Nephron progenitor cell (in vitro differentiated cells): ENCODE measurements at places on chromosomes 2 and 18.
A peak's percentile ranks its signal among the peaks of the same experiment; 100 is the strongest.

DNA sequence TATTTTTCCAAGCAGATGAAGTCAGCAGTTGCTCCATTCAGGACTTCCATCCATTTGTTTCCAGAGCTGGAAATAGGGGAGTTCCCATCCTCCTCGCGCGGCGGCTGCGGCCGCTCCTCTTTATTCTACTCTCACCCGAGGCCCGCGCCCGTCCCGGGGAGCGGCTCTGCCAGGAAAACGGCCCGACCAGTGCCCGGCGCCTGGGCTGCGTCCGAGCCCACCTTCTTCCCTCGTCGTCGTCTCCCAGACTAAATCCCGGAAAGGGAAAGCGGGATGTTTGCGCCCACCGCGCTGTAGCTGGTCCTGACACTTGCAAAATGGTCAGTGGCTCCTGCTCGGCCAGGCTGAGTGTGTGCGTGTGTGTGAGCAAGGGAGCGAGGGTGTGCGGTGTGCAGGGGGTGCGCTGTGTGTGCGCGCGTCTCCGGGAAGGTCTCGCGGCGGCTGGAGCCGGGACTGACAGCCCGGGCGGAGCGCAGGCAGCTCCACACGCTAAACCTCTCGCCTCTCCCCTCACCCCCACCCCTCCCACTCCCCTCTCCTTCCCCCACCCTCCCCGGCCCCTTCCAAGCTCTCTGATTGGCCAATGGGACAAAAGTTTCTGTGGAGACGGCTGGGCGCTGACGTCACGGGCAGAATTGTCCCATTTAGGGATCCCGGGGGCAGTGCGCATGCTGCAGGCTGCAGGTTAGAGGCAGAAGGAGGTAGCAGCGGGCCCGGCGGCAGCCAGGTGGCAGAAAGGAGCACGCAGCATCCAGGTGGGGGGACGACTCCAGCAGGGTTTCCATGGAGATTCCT lies at the start of gene NOL4:
TSS of gene NOL4 (minus strand) at position 491 of the 795 bp plus-strand sequence. CDS start 1,660 bp downstream, outside the sequence.
- peak; percentile 87 for DNase-seq

GRCh38 chr2:241773511-241774418 lies 2.9 kb upstream of the GAL3ST2 start:
- DNase-seq = no peak

GRCh38 chr2:120229341-120229740 lies 6.1 kb upstream of the TMEM185B start:
- no peak for DNase-seq

- DNase-seq = no peak
Observed at GRCh38 chr2:63424329-63425078, 163.8 kb downstream of the WDPCP start.

DNA sequence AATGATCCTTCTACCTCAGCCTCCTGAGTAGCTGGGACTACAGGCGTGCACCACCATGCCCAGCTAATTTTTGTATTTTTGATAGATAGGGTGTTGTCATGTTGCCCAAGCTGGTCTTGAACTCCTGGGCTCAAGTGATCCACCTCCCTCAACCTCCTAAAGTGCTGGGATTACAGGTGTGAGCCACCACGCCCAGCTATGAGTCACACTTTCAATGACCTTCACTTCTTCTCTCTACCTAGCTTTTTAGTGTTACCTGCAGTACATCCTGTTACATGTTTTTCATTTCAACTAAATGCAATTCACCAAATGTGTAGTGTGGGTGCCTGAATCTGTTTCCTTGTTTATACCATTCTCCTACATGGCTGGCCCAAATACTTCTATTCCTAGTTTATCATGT lies 64.0 kb downstream of the SLC39A10 start:
- no peak for DNase-seq

- DNase-seq = no peak
Observed at GRCh38 chr2:44230378-44230777, 44.9 kb upstream of the SLC3A1 start.

- no peak for DNase-seq
Observed at GRCh38 chr2:24175631-24176187, 856 bp downstream of the FAM228A start.
